ENCODE measurements at places on chromosomes 7 and 10.

GRCh38 chr10:96097865-96098264 is 32.2 kb upstream of the ZNF518A start:
- DNase-seq = no peak

DNA sequence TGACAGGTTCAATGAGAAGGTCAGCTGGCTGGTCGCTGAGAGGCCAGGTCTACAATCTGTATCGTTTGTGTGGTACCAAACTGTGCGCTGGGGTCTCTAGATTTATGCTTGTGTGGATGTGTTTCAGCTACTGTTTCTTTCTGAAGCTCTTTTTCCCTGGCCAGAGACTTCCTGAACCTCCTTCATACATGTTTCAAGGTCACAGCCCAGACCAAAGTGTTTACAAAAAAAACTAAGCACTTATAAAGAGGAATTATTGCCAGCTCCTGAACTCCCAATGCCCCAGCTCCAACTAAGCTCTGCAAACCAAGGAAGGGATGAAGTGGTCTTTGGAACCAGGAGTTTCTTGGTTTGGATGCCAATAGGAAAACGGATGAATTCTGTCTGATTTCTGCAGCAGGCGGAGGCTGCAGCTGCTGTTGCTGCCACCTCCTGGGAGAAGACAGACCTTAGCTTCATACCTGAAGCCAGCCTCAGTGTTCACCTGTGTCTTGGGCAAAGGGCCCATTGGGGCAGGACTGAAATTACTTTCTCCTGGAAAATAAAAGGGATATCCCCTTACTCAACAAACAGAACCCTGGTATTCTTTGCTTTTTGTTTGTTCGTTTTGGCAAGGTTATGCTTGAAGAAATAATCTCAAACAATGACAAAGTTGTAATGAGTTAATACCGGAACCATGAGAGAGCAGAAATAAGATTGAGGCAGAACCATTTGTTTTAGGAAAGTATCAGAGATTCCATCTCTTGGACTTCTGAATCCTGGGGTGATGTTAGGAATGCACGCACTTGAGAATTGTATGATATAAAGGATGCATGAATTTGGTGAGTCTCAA is 24.6 kb upstream of the MKLN1 start:
- no peak for DNase-seq

DNA sequence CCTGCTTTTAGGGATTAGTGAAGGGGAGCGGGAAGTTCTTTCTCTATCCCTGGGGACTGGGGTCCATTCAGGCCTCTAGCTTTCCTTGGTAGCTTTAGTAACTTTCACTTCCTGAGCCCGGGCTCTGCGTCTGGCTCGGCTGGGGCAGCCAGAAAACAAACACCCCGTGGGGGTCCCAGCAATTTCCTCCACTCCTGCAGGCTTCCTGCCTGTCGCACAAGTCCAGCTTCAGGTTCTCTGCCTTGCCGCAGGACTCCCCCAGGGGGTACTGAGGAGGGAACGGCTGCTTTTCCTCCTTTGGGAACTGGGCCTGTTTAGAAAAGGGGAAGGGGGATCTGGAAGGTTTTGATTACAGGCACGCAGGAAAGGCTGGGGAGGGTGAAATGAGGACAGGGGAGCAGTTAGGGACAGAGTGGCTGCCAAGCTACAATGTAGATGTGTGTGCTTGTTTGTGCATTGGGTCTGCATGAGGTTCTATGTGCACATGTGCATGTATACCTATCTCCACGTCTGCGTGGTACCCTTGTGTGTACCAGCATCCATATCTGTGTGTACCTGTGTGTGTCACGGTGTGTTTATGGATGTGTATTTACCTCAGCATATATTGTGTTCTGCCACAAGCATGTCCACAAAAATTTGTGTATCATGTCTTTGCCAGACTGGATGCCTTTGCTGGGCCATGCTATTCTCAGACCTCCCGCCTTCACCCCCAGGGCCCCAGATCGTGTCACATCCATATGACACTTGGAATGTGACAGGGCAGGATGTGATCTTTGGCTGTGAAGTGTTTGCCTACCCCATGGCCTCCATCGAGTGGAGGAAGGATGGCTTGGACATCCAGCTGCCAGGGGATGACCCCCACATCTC is 2.0 kb downstream of the KAZALD1 start:
- no peak for DNase-seq

GRCh38 chr7:77528368-77528767 is 8.7 kb upstream of the PTPN12 start:
- DNase-seq = no peak
